ENCODE measurements at places on chromosomes 16 and 17.

DNA sequence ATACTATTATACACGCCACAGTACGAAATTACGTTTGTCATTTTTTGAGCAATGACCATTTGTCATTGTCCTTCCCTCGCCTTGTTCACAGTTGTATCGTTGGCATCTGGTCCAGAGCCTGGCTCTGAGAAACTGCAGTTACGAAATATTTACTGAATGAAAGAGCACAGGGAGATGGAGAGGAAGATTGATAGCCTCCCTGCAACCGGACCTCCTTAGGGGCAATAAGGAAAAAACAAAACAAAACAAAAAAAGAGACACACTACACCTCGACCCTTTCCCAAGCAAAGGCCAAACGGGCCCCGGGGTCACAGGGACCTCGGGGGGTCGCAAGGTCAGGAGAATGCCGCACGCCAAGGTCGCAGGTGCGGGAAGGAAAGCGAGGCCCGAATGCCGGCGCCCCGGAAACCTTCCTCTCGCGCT lies 857 bp downstream of the GOT2 start:
- no peak for DNase-seq

DNA sequence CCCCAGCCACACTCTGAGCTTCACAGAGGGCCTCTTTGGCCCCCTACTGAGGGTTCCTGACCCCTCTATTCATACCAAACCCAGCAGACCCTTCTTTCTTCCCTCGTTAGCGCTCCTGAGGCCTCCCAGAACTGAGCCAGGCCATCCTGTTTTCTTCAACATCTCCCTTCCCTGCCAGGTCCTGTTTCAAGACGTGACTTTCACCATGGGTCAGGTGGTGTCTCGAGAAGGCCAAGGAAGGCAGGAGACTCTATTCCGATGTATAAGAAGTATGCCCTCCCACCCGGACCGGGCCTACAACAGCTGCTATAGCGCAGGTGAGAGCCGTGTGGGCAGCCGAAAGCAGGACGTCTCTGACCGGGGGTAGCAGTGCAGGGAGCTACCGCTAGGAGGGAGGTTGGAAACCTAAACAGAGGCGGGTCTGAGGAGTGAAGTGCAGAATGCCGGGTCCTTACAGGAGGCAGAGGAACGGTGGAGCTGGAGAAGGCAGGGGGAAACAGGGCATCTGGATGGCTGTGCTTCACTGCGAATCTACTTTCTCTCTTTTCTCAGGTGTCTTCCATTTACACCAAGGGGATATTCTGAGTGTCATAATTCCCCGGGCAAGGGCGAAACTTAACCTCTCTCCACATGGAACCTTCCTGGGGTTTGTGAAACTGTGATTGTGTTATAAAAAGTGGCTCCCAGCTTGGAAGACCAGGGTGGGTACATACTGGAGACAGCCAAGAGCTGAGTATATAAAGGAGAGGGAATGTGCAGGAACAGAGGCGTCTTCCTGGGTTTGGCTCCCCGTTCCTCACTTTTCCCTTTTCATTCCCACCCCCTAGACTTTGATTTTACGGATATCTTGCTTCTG lies 1.3 kb upstream of the SENP3 start:
- DNase-seq, result peak; percentile 83

DNA sequence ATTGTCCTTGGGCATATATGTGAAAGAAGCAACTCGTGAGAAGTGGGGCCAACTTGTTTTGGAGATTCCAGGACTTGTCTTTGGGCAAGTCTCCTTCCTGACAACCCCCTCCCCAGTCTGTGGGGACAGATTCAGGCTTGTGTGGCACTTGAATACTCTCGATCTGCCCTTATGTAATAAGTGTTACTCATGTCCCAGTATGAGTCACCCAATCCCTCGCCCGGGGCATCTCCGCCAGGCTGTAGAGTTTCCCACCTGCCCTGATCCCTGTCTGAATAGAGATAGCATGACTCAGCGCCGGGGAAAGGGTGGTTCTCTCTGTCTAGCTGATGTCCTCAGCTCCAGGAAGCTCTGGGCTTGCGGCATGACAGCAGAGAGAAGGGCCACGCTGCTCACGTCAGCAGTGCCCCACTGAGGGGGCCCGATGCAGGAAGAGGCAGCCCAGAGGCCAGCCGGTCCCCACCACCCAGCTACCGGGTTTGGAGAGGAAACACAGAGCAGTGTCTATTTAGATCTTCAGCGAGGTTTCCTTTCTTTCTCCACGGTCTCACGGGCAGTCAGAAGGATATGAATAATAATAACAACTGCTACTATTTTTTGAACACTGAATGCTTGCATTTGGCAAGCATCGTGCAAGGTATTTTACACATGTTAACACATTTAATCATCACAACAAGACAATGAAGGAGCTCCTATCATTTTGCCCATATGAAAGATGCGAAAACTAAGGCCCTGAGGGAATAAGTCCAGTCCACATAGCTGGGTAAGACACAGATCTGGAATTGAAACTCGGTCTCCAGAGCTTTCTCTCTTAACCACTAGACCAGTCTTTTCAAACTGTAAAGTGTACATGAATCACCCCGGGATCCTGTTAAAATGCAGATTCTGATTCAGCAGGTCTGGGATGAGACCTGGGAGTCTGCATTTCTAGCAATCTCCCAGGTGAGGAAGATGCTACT lies 426.7 kb upstream of the MAF start:
- peak; percentile 56 for DNase-seq

GRCh38 chr17:42618442-42619150 lies 9.1 kb downstream of the TUBG1 start:
- DNase-seq, result peak; percentile 2

DNA sequence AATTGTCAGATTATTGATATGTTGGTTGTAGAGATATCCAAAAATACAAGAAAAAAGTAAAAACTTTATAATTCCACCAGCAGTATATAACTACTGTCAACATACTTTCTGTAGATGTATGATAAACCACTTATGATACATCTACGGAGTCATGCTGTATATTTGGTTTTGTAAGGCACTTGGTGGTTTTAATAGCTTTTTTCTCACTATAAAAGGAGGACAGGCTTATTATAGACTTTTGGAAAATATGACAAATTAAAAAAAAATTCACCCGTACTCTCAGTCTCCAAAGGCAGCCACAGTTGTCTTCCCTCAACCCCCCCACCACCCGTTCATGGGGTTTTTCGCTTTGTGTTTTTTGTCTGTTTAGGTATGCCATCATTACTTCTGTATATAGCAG lies 14.8 kb downstream of the RAI1 start:
- DNase-seq, result no peak

DNA sequence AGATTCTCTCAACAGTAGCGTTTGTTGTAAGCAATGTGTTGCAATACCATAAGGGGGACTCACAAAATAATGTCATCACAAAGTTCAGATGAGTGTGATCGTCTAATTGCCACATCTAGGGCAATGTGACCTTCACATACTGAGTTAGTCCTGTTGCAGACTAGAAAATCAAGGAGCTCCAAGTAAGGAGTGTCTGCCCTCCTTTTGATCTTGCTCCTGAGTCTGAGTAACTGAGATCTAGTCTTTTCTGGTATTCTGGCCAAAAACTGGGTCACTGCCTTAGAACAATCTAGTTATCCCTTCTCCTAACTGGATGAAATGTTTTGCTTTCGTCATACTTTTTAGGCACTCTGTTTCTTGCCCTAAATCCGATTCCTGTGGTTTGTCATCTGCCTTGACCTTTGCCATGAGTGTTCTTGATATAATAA lies 712.1 kb downstream of the CDH11 start:
- DNase-seq, result no peak

DNA sequence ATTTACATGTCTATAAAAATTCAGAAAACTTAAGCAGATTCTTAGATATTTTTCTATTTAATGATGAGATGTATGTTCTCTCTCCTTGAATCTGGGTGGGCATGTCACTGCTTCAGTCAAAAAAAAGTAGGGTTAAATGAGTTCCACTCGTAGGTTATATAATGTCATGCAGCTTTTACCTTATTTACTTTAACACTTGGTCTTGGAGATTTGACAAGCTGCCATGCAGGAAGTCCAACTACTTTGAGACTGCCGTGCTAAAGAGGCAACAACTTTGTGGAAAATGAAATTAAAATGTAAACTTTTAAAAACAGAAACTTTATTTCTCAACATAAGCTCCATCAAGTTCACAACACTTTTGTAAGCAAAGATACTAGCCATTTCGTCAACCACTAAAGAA lies 1336.0 kb upstream of the CDH8 start:
- DNase-seq, result no peak

GRCh38 chr16:2973605-2974318 lies 4.6 kb downstream of the PAQR4 start:
- no peak for DNase-seq

GRCh38 chr16:1858189-1858865 lies 13.6 kb downstream of the MEIOB start:
- DNase-seq, result no peak
